ENCODE measurements at places on chromosomes 6 and 20.

- H3K36me3 ChIP-seq, result no peaks in the 10 kb centered on the region
- H3K4me3 ChIP-seq, result no peak overlapping the region
- no peaks in the 10 kb centered on the region for H3K27me3 ChIP-seq
- DNase-seq, result no peak
Observed at GRCh38 chr20:52937591-52938100, 34.5 kb upstream of the TSHZ2 start.

DNA sequence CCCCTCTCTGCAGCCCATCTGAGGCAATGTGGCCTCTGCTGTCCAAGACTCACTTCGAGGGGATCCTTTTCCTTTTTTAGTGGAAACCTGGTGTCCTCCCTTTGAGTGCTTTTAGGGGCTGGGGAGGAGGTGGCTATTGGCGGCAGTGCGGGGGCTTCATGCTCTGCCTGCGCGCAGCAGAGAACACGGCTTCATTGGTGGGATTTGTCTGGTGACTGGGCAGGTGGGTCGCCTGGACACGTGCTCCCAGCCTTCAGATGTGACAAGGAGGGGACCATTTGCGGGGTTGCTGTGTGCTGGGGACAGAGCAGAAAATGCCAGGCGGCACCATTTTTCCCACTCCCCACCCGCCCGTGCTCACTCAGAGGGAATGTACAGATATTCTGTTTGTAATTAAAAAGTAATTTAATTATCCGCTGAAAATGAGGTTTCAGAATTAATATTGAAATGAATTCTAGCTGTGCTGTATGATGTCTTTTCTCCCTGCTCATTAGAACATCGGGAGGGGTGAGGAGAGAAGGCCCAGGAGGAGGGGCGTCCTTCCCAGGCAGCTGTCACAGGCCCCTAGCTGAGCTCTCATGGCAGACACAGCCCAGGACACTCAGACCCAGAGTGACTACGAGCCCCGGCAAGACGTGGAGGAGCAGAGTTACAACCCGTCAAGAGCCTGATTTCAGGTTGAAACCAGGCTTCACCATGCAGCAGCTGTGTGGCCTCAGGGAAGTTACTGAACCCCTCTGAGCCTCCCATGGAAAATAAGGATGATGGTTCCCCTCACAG lies 417.2 kb upstream of the SULF2 start:
- H3K36me3 ChIP-seq, result no peaks in the 10 kb centered on the region
- H3K4me3 ChIP-seq, result no peak overlapping the region
- no peak overlapping the region for H3K27ac ChIP-seq

- H3K36me3 ChIP-seq, result no peaks in the 10 kb centered on the region
- no peak overlapping the region for H3K4me3 ChIP-seq
- no peak for DNase-seq
Observed at GRCh38 chr6:117399126-117399525, 26.6 kb downstream of the ROS1 start.

- H3K4me1 ChIP-seq, result no peaks in the 10 kb centered on the region
- no peak overlapping the region for H3K27ac ChIP-seq
Observed at GRCh38 chr20:53425941-53426340, 167.7 kb downstream of the ZNF217 start.

- H3K27me3 ChIP-seq, result peaks cover 6% of the 10 kb centered on the region
- no peak overlapping the region for H3K27ac ChIP-seq
- H3K4me1 ChIP-seq, result no peaks in the 10 kb centered on the region
- H3K4me3 ChIP-seq, result no peak overlapping the region
Observed at GRCh38 chr20:60586269-60587050, 628.2 kb downstream of the CDH26 start.

Data from CD4-positive, alpha-beta T cell (primary cell).